ENCODE measurements at places on chromosomes 16 and 17.

GRCh38 chr16:11138769-11139325 is 117.2 kb downstream of the SOCS1 start:
- DNase-seq, result no peak

DNA sequence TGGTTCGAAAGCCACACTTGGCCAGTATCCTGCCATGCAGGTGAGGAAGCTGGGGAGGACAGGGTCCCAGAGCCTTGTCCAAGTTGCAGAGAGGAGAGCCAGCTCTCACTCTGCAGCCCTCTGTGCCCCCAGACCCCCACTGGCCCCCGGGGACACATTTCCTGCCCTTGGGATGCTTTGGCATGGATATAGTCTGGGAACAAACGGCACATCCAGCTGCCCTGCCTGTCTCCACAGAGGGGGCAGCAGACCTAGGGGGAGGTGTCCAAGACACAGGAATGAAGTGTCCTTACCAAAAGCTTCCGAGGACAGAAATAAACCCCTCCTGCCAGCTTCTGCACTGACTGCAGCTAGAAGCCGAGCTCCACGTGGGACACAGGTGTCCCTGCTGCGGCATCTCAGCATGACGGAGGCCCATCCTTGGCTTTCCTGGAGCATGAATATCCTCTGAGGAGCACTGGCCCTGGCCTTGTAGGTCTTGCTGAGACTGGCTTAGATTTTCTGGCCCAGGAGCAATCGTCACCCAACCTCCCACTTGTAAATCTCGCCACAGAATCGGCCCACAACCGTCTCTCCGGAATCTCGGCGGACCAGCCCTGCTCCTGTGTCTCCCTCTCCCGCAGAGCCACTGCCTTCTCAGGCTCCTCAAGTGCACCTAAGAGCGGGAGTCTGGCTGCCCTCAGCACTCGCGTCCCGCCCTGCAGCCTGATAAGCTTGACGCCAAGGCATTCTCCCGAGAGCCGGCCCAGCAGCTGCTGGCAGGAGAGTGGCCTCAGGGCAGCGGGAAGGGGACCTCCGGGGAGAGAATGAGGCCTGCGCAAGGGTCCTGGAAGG is 1.1 kb upstream of the CAPN15 start:
- DNase-seq, result no peak

- DNase-seq, result no peak
Observed at GRCh38 chr16:89192956-89193575, 7.3 kb downstream of the SLC22A31 start.

- no peak for DNase-seq
Observed at GRCh38 chr17:64426596-64426995, 22.3 kb upstream of the MILR1 start.

DNA sequence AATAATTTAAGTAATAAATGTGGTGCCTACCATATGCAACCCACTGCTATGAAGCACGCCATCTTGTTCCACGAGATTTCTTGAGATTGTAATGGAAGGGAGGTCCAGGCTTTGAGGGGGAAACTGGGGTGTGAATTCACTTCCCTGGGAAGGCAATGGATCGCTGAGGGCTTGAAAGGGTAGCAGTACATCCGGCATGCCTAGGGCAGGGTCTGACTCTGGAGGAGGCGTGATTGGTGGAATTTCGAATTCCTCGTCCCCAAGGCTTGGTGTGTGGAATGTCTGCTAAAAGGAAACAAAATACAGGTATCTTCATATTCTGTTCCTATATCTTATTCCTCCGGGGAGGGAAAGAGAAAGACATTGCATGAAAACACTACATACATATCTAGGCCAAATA is 83.0 kb downstream of the TOX3 start:
- DNase-seq, result no peak

DNA sequence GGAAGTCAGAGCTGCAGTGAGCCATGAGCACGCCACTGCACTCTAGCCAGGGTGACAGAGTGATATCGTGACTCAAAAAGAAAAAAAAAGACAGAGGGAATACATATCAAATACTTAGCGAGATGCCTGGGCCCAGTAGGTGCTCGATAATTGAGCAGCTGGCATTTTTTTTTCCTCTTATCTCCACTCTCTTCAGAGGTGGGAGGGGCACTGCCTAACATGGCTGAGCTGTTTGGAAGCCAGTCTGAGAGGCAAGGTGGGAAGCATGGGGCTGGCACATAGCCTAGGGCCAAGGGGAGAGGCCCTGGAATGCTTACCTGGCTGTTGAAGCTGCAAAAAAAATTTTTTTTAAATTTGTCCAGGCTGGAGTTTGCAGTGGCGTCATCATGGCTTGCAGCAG is 38.4 kb downstream of the HIC1 start:
- no peak for DNase-seq

- DNase-seq, result no peak
Observed at GRCh38 chr17:78779850-78780249, 2.2 kb downstream of the CYTH1 start.

- DNase-seq, result no peak
Observed at GRCh38 chr16:88731699-88732098, 25.4 kb downstream of the CTU2 start.

DNA sequence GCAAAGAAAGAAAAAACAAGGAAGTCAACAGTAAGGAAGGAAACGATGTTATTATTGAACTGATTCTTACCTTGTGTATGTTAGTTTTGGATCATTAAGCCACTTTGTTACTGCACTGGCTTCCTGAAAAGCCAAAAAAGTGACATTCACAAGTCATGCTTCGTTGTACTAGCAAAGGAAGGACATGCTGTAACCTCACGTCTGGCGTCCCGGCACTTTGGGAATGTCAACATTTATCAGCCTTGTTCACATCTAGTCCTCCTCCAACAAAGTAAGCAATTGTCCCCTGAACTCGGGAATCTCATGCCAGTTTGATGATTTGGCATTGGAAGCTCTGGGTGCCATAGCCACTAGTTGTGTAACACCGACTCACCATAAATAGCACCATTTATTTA is 731 bp upstream of the MKS1 start:
- no peak for DNase-seq

GRCh38 chr17:12940699-12941098 is 77.1 kb downstream of the ELAC2 start:
- DNase-seq, result no peak

DNA sequence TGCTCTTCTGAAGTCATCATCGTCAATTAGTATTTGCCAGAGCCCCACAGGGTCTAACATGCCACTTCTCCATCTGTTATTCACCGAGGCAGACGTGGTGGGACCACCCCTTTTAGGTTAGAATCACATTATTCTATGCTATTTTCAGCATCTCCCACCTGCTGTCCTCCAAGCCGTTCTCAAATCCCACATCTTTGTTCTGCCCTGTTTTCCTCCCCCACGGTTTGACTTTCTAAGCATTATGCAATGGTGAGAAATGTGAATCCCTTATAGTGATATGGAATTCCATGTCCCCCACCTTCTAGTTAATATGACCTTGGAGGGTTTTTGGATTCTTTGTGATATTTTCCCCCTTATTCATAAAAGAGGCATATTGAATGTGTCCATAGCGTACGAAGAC is 634.1 kb upstream of the RBFOX1 start:
- DNase-seq, result no peak

DNA sequence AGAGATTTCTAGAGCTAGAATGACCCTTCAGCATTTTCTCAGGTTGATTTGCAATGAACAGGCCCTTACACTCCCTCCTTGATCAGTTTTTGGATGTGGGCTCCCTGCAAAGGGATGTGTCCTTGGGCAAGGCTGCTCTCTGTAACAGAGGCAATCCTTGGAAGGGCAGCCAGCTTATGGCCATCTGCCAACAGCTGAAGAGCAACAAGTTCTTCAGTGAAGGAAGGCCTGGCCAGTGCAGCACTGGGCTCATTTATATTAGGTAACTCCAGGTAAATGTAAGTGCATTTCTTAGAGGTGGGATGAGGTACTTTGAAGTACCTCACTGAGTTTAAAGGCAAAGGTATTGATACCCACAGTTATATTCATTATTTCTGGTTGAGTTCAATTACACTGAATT is 114.3 kb upstream of the KCNJ16 start:
- DNase-seq, result no peak

DNA sequence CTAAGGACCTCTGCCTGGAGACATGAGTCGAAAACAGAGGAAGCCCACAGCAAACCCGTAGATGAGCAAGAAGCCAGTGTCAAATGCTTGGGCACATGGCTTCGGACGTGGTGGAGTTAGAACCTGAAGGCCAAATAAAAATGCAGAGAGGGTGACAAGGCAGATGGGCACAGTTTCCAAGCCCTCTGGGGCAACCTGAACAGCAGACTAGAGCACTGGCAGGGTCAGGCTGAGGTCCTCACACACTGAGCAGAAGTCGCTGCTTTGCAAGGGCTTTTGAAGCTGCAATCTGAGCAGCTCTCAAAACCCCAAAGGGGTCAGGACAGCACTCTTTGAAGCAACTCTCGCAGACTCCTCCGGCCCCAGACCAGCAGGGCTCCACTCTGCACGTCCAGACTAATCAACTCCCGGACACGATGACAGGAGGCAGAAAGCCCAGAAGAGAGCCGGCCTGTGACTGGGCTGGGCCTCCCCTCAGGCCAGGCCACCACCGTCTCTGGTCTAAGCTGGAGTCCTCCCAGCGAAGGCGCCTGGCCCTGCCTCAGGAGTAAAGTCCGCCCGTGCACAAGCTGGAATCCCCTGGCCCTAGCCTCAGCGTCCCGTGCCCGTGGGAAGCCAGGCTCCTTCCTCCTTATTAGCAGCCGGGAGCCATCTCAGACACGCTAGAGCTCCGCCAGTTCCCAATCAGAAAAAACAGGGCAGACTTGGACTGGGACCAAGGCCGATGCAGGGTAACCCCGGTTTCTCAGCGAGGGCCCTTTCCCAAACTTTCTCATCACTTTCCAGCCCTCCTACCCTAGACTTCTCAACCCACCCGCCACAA is 924 bp downstream of the SMARCD2 start:
- DNase-seq, result peak; percentile 44

- DNase-seq, result no peak
Observed at GRCh38 chr17:11981862-11982261, 15.4 kb downstream of the ZNF18 start.

DNA sequence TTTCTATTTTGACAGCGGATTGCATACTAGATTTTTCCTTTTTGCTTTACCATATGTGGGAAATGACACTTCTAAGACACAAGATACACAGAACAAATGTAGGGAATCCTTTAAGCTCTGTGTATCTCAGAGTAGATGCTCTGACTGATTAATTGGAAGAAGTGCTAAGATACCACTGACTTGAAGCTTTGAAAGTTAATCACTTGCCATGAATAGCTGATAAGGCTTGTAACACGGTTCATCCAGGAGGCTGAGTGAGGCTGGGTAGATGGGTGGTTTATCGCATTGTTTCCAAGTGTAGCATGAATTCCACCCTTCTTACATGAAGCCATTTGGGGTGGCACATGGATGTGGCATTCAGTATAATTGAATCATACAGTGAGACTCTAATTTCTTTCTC is 654.1 kb upstream of the RBFOX1 start:
- no peak for DNase-seq

DNA sequence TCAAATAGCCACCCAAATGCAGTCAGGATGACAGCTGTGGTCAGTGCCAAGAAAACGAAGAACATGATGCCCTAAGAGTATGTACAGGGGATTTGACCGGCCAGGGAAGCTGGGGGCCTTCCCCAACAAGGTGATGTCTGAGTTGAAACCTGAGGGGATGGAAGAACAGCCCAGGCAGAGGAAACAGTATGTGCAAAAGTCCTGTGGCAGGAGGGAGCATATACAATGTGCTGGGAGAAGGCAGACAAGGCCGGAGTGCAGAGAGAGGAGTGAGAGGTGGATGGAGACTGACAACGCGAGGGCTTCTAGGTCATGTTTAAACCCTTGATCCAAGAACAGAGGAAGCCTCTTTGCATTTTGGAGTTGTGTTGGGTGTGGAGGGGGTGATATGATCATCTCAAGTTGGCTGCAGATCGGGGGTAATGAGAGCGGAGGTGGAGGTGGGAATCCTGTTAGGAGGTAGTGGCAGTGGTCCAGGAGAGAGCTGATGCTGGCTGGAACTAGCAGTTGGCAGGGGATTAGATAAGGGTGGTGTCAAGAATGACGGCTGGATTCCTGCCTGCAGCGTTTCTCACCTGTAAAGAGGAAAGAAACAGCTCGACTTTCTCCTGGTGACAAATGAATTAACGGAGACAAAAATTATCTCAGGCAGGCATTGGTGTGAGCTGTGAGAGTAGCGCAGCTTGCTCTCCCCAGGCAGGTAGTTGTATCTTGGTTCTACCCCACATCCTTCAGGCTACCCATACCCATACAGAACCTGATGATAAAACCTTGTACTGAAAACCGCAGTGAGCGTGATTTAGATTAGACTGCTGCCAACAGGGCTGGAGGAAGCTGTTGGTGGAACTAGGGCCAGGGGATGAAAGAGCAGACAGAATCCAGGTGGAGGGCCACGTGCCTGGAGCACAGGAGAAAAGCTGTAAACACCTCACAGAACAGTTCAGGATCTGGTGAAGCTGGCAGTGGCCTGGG is 37.2 kb upstream of the NGFR start:
- no peak for DNase-seq

DNA sequence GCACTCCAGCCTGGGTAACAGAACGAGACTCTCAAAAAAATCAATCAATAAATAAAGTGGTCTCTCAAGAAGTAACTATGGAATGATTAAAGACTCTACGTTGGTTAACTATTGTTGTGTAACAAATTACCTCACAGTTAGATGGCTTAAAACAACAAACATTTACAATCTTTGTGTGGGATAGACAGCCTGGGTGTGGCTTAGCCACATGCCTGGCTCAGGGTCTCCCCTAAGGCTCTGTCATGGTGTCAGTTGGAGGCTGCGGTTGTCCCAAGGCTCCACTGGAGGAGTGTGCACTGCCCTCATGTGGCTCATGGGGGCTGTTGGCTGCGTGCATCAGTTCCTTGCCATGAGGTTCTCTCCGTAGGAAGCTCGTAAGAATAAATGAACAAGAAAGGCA is 294.5 kb downstream of the SNX29 start:
- peak; percentile 54 for DNase-seq

DNA sequence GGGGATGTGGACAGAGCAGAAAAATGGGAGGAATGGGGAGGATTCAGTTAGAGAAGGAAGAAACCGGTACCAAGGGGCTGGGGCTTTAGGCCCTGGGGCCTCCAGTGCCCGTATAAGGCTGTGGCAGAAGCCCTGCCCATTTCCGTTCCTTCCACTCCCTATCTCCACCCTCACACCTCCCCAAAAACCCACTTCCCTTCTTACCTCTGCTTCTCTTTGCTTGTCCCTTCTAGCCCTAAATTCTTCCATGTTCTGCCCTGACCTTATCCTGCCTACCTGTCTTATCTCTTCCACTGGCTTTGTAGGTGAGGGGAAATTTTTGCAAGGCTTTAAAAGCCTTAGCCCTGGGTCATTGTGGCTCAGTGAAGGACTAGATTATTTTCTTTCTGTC is 4.1 kb downstream of the RNF167 start:
- DNase-seq, result no peak

DNA sequence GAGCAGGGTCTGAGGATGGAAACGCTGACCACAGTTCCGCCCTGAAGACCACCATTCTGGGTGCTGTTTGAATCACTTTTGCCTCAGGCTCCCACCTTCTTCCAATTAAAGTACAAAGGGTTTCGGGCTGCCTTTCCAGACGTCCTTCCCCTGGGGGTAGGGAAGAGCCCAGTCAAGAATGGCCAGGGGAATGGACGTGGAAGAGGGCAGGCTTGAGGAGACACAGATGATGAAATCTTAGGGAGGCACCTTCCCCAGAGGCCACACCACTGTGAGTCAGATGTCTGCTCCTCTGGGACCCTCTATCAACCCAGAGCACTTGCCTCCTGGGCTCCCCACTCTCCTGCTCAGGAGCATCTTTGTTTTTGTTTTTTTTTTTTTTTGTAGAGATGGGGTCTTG is 27.5 kb upstream of the MTSS2 start:
- no peak for DNase-seq

Measured in nucleus accumbens (tissue), 56 donors.